Activated naive CD4-positive, alpha-beta T cell treated with anti-CD3 and anti-CD28 coated beads, Interleukin-2, amount 50 U/mL, for 72 hours (primary cell): ENCODE measurements at places on chromosomes 3 and 15. TPM values are rescaled to one million over a fixed set of nuclear protein-coding genes. Genes with fewer than 3 reads are reported as not detected.

LRRK1 gene
- total RNA-seq = 0.09 TPM

FAM227B gene
- total RNA-seq = 3.6 TPM

THPO gene
- total RNA-seq = not detected

SH3GL3 gene
- not detected for total RNA-seq

CASR gene
- not detected for total RNA-seq

EID1 gene
- 104 TPM for total RNA-seq
